Mammary epithelial cell (primary cell): ENCODE measurements at places on chromosomes 6 and 20.

GRCh38 chr6:154509421-154510143 is 903 bp downstream of the CNKSR3 start:
- DNase-seq: peak; percentile 53

- peak; percentile 32 for DNase-seq
Measured at GRCh38 chr20:62860391-62860923, 1.2 kb downstream of the TCFL5 start.

DNA sequence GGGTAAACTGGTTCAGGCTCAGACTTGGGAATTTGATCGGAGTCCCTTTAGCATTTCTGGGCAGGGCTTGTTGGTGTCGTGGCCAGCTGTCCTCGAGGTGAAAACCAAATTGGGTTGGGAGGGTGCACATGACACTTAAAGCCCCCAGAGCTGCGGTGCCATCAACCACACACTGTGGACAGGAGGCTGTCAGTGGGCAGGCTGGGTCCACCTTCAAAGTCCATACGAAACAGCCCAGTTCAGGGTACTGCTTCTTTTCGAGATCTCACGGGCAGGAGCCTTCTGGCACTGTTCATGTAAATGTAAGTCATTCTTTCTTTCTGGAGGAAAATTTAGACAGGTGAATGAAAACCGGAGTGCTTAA is 7.0 kb downstream of the SYNJ2 start:
- DNase-seq: no peak

DNA sequence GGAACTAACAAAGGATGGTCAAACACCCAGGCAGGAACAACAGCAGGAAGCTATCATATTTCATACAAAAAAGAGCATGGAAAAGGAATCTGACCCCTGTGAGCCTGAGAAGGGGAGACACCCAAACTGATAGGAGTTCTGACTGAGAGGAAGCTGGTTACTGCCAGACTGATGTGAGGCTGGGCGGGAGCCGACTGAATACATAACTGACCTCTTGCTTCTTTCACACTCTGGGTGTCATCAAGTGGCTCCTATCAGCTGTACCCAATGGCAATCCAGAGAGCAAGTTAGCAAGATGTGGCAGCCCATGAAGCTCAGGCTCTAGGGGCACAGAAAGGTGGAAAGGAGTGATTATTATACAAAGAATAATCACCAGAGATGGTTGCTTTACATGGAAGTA is 795.1 kb upstream of the HS3ST5 start:
- no peak for DNase-seq

- DNase-seq: no peak
Measured at GRCh38 chr6:156060013-156060412, 604.4 kb upstream of the NOX3 start.

DNA sequence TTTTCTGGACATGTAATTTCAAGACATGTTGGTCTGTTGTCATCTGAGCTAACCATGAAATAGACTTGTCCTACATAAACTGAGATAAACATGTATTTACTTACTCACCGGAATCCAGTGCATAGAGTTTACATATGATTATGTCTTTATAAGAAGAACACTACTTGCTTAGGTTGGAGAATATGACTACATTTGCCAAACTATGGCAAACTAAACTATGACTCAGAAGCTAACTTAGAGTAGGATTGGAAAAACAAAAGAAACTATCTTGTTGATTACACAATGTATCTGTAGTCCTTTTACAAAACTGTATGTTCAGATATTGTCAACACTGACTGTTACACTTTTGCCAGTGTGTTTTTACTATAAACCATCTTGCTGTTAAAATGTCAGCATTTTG is 113.3 kb downstream of the CRYBG1 start:
- DNase-seq: peak; percentile 77

- peak; percentile 11 for DNase-seq
Measured at GRCh38 chr6:154768280-154768679, 35.1 kb downstream of the SCAF8 start.
